ENCODE measurements at places on chromosomes 6 and 20.

GRCh38 chr6:146650799-146651481 is 52.2 kb downstream of the ADGB start:
- no peak overlapping the region for H3K4me3 ChIP-seq
- no peak for DNase-seq
- H3K4me1 ChIP-seq: no peaks in the 10 kb centered on the region
- no peaks in the 10 kb centered on the region for H3K36me3 ChIP-seq

DNA sequence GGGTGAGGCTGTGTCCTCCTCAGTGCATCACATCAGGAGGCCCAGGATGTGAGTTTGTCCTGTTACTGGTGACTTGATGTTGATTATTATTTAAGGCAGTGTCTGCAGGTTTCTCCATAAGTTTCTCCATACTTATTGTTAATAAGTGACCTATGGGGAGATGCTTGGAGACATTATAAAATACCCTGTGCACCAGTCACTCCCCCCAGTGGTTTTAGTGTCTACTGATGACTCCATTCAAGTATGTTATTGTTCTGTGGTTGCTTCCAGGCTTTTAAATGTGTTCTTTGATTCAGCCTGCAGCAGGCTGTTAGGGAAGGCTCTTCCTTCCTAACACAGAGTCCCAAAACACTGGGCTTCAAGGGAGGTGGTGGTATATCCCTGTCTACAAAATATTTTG is 14.6 kb upstream of the CST3 start:
- H3K36me3 ChIP-seq: no peaks in the 10 kb centered on the region
- H3K4me1 ChIP-seq: peaks cover 27% of the 10 kb centered on the region
- no peak overlapping the region for H3K27ac ChIP-seq
- no peaks in the 10 kb centered on the region for H3K27me3 ChIP-seq
- H3K4me3 ChIP-seq: no peak overlapping the region
- no peak for DNase-seq

GRCh38 chr6:163944897-163945296 is 530.4 kb downstream of the QKI start:
- no peaks in the 10 kb centered on the region for H3K27me3 ChIP-seq
- H3K4me3 ChIP-seq: no peak overlapping the region
- H3K36me3 ChIP-seq: no peaks in the 10 kb centered on the region
- H3K4me1 ChIP-seq: peaks cover 61% of the 10 kb centered on the region
- H3K27ac ChIP-seq: no peak overlapping the region

DNA sequence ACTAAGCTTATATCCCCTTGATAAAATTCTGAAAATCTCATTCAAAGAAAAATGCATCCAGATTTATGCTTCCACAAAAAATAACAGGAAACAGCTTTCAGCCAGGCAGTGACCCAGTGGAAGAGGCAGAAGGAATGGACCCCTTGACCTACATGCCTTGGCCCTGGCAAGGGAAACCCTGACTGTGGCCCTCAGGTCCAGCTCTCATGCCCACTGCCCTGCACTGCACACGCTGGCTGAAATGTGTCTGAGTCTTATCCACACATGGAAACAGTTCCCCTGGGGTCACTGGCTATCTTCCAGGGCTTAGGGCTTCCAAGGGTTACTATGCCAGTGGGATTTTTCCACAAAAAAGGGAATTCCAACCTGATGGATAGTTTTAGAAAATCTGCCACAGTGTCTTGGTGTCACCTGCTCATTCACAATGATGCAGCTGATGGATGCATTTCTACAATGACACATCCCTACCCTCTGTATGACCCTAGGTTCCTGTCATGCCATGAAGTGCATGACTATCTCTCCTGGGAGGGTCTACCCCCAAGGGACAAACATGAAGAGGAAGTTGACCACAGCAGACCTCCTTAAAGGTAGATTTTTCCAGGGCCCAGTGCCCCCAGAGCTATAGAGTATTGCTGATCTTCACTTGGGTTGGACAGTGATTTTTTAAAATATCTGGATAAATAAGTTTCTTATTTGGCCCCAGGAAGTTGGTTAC is 121.9 kb upstream of the CD93 start:
- peaks cover 40% of the 10 kb centered on the region for H3K4me1 ChIP-seq
- no peaks in the 10 kb centered on the region for H3K36me3 ChIP-seq
- H3K4me3 ChIP-seq: no peak overlapping the region
- no peaks in the 10 kb centered on the region for H3K27me3 ChIP-seq

GRCh38 chr6:2852921-2853322 is 11.3 kb upstream of the SERPINB1 start:
- no peaks in the 10 kb centered on the region for H3K27me3 ChIP-seq
- H3K36me3 ChIP-seq: no peaks in the 10 kb centered on the region
- no peak for DNase-seq
- no peak overlapping the region for H3K27ac ChIP-seq
- peaks cover 5% of the 10 kb centered on the region for H3K4me1 ChIP-seq
- no peak overlapping the region for H3K4me3 ChIP-seq

DNA sequence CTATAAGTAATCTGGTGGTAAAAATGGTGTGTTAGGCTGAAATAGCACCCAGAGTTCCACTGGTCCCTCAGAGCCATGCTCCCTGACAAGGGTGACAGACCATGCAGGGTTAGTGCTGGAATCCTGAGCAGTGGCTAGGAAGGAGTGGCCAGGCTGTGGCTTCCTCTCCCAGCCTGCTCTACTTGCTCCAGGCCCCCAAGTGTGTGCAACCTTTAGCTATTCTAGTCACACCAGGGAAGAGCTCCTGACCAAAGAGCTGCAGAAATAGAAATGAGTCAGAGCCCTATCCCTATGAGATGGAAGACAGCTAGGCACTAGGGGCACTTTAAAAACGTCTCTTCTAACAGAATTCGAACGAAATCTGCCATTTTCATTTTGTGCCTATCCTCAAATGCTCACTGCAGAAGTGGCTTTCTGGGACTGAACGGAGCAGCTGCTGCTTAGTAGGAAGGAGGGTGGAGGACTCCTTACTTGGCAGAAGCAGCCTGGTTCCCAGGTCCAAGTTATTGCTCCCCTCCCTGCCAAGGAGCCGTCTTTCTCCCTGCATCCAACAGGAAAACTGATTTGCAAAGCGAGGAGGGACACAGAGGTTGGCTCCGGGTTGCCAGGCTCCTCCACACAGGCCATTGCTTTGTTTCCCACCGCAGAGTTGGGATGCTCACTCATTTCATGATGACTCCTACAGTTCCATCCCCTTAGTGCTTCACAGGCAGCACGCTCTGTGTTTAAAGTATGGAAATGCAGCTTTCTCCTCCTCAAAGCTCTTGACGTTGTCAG is 754.5 kb downstream of the C6orf118 start:
- no peak for DNase-seq
- no peaks in the 10 kb centered on the region for H3K4me1 ChIP-seq
- H3K27ac ChIP-seq: no peak overlapping the region

DNA sequence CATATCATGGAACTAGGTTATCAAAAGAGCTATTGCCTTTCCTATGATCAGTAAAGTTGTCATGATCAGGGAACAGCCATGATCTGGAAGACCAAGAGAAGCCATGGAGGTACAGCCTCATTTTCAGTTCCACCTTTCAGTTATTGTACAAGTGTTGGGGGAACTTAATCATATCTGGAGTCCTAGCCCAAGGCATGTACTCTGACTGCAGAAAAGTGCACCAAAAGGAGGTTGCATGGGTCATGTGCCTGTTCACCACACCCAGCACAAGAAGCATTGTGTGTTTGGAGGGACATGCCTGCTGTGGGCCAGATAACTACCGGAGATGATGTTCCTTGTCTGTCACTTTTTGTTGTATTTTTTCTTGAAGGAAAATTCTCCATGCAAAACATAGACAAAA is 185.8 kb upstream of the MAN1A1 start:
- no peak overlapping the region for H3K27ac ChIP-seq
- DNase-seq: no peak
- H3K27me3 ChIP-seq: no peaks in the 10 kb centered on the region
- H3K4me3 ChIP-seq: no peak overlapping the region
- no peaks in the 10 kb centered on the region for H3K36me3 ChIP-seq

DNA sequence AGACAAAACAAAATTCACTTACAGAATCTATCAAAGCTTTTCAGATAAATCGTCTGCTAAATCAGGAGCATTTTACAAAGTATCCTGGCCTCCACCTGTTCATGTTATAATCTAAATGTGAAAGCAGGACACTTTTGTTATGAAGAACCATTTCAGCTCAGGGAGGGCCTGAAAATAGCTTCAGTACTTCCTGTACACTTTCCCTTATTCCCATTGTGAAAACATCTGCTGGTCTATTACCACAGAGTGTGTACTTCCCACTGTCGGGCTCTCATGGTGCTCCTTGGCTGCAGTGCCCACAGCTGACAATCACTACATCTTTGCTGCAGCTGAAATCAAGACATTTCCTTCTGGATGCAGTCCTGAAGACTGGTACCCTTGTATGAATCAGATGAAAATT is 128.1 kb downstream of the OPRM1 start:
- H3K27ac ChIP-seq: no peak overlapping the region
- H3K4me1 ChIP-seq: no peaks in the 10 kb centered on the region
- DNase-seq: no peak

GRCh38 chr6:15116889-15117288 is 129.0 kb upstream of the JARID2 start:
- no peaks in the 10 kb centered on the region for H3K36me3 ChIP-seq
- no peaks in the 10 kb centered on the region for H3K27me3 ChIP-seq
- no peak overlapping the region for H3K27ac ChIP-seq
- no peak overlapping the region for H3K4me3 ChIP-seq
- no peak for DNase-seq

DNA sequence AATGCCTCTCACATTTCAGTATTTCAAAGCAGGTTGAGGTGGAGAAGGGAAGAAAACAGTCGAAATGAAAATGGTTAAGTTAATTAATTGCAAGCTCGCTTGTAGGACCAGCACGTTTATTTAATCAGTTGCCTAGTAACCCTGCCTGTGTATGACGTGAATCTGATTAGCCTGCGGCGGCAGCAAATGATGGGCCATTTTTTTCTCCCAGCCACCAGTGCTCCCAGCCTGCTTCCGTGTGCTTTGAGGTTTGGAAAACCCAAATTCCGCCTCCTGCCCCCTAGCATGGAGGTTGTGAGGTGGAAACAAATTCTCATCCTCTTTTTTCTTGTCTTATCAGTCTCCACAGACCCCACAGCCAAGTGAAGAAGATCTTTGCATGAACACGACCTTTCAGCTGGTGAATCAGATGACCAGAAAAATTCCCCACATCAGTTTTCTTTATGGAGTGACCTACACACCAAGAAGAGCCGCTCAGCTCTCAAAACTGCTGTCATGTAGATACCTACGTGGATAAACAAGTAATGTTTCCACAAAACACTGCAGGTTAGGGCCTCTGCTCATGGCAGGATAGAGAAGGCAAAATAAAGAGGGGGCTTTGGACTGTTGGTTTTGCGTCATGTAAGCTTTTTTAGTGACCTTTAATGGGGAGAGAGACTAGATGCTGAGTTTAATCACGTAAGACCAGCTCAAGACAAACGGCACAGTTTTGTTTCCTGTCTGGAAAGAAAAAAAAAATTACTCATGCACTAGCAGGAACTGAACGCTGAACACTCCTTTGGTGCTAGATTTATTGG is 572.9 kb upstream of the NOX3 start:
- DNase-seq: no peak
- no peaks in the 10 kb centered on the region for H3K36me3 ChIP-seq
- H3K27me3 ChIP-seq: no peaks in the 10 kb centered on the region
- no peak overlapping the region for H3K4me3 ChIP-seq

DNA sequence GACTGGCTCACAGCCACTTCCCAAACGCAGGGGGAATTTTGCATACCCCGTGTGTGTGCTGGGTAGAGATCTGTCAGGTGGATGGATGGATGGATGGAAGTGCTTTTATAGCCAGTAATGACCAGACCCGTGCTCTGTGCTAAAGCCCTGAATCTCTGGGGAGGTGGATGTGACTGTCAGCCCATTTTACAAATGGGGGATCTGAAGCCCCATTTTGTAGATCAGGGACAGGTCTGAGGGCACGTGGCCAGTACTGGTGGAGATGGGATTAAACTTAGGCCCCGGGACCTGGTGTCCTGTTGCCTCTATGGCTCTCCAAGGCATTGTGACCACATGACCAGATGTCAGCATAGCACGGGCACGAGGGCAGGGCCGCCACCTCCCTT is 38.2 kb upstream of the ZBP1 start:
- no peak overlapping the region for H3K4me3 ChIP-seq
- no peak overlapping the region for H3K27ac ChIP-seq
- H3K27me3 ChIP-seq: no peaks in the 10 kb centered on the region
- H3K4me1 ChIP-seq: no peaks in the 10 kb centered on the region

- no peak for DNase-seq
- H3K4me3 ChIP-seq: no peak overlapping the region
- H3K36me3 ChIP-seq: no peaks in the 10 kb centered on the region
- H3K27me3 ChIP-seq: no peaks in the 10 kb centered on the region
- no peak overlapping the region for H3K27ac ChIP-seq
These were observed 145.7 kb downstream of the KHDC1L start for GRCh38 chr6:73079611-73079955.

- no peak for DNase-seq
- no peaks in the 10 kb centered on the region for H3K36me3 ChIP-seq
- H3K4me3 ChIP-seq: no peak overlapping the region
- H3K4me1 ChIP-seq: peaks cover 6% of the 10 kb centered on the region
These were observed 149.0 kb downstream of the MYB start for GRCh38 chr6:135329851-135330803.

All from esophagus squamous epithelium (tissue), 5 donors.